Nephron progenitor cell (in vitro differentiated cells): ENCODE measurements at places on chromosomes 1 and 21.

- DNase-seq: no peak
Measured at GRCh38 chr1:38783640-38784229, 75.8 kb downstream of the RRAGC start.

DNA sequence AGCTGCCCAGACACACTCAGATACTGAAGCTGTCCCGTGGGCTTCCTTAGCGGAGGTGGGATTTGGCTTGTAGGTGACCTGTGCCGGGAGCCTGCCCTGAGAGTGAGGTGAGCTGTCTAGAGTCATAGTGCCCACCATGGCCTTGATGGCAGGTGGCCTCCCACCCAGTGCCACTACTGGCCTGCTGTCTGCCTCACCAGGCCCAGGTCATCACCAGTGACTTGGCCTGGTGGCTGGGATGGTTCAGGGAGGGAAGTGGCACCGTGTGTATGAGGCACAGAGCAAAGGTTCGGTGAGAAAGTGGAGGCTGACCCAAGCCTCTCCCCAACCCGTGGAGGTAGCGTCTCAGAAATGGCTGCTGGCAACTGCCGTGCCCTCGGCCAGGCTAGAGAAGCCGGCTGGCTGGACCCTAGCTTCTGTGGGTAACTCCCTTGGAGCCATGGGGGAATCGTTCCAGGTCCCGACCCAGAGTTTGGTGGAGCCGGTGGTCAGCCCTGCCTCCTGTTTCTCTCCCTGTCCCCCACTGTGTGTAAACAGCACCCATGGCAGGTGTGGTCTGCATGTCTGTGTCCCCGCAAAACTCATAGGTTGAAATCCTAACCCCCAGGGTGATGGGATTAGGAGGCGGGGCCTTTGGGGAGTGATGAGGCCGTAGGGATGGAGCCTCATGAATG is 155.4 kb upstream of the C1orf174 start:
- DNase-seq: no peak

- DNase-seq: no peak
Measured at GRCh38 chr1:176767714-176768136, 304.8 kb downstream of the PAPPA2 start.

DNA sequence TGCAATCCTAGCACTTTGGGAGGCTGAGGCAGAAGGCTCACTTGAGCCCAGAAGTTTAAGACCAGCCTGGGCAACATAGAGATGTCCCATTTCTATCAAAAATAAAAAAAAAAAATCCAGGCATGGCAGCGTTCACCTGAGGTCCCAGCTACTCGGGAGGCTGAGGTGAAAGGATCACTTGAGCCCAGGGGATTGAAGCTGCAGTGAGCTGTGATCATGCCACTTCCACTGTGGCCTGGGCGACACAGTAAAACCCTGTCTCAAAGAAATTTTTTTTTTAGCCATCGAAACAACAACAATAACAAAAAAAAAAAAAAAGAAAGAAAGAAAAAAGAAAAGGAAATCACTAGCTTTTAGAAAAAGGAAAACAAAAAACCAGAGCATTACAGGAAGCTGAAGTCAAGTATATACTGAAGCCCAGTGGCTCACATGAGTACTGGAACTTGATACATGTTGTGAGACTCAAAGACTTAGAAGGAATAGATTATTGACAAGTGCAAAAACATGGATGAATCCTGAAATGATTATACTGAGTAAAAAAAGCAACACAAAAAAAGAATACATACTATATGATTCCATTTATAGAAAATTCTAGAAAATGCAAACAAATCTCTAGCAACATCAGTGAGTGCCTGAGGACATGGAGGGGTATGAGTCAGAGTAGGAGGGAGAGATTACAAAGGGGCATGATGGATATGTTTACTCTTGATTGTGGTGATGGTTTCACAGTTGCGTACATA is 6.1 kb upstream of the RABGAP1L start:
- no peak for DNase-seq

- DNase-seq: no peak
Measured at GRCh38 chr1:103142461-103142860, 34.1 kb upstream of the COL11A1 start.

DNA sequence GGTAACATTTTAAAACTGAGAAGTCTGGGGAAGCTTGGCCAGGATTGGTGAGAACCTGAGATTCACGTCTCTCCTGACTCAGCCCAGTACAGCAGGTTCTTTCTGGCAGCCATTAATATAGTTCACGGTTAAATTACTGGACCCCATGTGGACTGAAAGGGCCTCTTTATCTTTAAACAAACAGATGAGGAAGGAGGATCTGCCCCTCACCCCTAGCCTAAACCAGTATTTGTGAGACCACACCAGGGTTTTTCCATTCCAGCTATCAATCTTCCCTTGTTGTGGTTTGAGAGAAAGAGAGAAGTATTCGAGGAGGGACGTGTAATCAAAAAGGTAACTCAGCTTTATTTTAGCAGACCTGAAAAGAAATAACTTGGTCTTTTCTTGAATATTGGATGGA is 137.1 kb downstream of the PROX1 start:
- DNase-seq: no peak

DNA sequence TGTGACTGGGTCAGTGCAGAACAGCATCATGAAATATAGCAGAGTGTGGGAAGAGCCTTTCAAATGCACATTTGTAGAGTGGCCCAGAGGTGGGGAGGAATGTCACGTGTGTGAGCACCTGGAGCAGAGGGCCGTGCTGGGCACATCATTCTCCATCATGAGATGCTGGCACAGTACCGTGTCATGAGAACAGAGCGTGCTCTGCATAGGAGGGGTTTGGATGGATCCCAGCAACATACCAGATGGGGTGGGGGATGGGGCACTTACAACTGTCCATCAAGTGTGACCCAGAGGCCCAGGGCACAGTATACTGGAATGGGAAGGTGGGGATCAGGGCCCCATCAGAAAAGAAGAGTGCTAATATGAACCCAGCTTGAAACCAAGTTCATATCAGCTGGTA is 182.0 kb downstream of the LMX1A start:
- no peak for DNase-seq

- no peak for DNase-seq
Measured at GRCh38 chr1:84973498-84974334, 23.2 kb downstream of the MCOLN2 start.

DNA sequence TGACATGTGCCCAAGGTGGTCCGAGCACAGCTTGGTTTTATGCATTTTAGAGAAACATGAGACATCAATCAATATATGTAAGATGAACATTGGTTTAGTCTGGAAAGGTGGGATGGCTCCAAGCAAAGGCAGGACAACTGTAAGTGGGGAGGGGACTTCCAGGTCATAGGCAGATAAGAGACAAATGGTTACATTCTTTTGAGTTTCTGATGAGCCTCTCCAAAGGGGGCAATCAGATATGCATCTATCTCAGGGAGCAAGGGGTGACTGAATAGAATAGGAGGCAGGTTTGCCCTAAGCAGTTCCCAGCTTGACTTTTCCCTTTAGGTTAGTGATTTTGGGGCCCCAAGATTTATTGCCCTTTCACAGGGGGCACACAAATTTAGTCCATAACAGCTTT is 94.2 kb upstream of the COA6 start:
- no peak for DNase-seq

DNA sequence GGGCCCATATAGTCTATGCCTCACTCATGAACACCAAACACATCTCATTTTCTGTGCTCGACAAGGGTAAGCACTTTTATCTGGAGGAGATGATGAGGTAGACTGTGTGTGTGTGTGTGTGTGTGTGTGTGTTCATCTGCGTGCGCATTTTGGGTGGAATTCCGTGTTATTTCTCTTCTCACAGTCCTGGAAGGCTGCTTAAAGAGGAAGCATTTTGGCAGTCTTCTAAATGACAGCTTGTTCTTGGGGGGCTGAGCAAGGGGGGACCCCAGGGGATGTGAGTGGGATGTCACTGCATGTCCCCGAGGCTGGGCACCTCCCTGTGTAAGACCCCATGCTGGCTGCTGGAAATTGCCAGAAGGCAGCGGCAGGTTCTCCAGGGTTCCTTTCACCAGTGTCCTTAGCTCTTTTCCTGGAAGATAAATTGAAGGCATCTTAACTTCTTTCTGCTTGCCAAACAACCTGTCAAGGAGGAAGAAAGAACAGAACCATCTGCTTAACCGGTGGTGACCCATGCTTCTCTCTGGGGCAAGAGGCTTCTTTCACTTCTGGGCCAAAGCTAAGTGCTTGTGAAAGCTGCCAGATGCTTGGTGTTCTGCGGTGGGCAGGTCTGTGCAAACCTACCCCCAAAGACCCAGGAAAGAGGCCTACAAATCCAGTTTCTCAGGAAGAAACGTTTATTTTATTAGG is 9.9 kb upstream of the RD3 start:
- no peak for DNase-seq

DNA sequence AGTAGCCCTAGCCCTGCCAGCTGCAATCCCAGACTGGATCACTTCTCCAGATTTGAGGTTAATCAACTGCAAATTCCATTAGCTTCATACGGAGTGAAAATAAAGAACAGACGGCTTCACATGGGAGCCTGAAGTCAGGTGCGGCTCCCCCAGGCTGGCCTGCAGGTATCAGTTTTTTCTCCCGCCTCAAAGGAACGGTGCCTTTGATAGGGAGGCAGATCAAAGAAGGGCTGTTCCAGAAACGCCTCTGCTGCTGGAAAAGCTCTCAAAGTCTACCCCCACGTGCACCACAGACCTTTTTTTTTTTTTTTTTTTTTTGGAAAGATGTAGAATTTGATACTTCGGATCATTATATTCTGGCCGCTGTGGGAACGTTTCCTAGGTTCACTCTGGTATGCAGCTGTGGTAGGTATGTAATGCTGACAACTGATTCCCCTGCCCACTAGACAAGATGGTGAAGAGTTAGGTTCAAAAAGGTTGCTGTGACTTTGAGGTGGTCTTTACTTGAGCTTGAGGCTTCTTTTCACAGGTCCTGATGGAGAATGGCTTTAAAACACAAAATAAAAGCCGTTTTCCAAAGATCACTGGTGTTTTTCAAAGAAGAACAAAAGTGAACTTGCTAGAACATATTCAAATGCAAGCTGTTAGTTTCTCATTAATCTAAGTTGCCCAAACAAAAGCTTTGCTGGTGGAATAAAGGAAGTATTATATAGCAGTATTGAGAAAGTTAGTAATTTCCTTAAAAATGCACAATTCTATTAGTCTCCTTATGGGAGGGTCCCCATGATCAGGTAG is 189.0 kb upstream of the NFIA start:
- no peak for DNase-seq

DNA sequence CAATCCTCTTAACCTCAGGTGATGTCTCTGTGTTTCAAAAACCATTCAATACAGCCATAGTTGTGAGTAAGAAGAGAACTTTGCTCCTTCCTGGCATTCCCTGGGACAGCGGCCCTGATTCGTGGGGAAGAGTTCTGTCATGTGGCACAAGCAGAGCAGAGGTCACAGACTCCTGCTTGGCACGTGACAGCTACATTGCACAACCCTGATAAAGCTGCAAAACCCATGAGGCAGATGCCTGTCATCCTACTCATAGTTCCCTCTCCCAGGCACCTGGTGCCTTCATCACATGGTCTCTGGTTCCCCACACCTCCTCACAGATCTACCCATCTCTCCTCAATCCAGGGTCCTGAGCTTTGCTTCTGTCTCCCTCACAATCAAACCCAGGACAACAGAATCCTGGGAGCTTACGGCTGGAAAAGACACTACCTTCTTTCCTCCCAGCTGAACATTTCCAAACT is 70.8 kb downstream of the PLPP3 start:
- DNase-seq: no peak

GRCh38 chr1:50841791-50842387 is 118.2 kb downstream of the FAF1 start:
- DNase-seq: no peak

DNA sequence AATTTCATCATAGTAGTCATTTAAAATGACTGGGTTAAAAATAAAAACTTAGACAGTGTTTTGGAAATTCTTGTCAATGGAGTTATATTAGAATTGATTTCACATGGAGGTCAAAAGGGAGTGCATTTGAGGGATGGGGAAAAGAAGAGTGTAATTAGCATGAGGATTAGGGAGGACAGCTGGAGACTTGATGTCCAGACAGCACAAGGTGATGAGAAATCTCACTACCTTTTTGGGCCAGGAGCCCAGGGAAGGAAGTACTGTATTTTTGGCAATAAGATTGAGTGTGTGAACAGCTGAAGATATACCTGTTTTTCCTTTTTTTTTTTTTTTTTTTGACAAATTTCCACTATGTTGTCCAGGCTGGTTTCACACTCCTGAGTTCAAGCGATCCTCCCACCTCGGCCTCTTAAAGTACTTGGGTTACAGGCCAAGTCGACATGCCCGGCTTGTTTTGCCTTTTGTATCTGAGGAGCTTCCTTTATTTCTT is 163.6 kb downstream of the PAPPA2 start:
- no peak for DNase-seq

GRCh38 chr1:77538956-77539518 is 143.4 kb downstream of the ZZZ3 start:
- DNase-seq: no peak

DNA sequence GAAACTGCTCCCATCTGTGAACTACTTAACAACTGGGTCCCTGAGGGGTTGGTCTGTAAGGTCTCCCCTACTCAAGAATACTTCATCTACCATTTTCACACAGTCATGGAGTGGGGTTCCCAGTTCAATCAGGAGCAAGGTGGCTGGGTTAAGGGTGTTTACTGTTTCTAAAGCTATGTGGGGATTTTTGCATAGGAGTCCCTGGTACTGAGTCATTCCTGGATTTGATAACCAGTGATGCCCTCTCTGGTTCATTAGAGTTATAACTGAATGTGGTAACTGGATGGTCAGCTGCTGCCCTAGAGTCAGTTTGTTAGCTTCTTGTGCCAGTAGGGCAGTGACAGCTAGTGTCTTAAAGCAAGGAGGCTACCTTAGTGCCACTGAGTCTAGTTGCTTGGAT is 29.4 kb upstream of the KCNJ15 start:
- no peak for DNase-seq

DNA sequence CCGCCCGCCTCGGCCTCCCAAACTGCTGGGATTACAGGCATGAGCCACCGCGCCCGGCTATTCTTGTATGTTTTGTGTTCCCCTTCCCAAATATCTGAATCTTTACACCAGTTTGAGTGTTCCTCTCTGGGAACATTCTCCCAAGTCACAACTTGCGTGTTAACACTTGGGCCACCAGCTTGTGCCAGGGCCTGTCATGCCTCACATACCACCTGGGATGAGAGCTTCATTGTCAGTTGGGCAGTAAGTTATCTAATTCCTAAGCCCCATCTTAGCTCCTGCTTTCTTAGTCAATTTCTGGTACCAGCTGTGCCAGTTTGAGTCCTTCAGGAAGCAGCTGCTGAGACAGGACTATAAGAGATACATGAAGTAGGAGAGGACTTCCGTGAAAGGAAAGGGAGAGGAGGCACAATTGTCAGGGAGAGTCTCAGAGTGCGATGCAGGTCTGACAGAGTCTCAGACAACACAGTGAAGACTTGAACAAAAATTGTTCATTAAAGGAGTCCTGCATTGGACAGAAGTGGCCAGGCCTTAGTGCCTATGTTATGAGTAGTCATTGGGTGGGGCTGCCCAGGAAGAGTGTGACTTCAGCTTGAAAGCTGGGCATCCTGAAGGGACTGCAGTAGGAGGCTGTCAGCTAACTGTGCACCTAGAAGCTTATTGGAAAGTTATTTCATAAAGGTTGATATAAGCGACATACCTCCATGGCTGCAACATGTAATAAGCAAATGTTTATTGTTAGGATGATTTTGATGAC is 17.3 kb downstream of the ZFYVE9 start:
- DNase-seq: no peak
